ENCODE measurements at places on chromosomes 3 and 15.
A peak's percentile ranks its signal among the peaks of the same experiment; 100 is the strongest.

DNA sequence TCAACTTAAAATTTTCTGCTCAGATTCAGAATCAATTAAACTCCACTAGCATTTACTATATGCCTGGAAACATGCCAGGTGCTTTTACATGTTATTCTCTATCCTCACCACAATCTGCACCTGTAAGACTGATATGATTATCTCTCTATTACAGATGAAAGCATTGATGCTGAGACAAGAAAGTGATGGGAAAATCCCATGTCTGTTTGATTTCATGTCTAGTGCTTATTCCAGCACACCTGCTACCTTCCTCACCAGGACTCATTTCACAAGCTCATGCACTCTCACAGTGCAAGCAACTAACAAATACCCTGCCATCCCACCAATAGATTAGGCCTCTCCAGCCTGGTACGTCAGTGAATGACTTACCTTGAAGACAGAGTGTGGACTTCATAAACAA lies 25.0 kb upstream of the BCL6 start:
- DNase-seq: no peak

DNA sequence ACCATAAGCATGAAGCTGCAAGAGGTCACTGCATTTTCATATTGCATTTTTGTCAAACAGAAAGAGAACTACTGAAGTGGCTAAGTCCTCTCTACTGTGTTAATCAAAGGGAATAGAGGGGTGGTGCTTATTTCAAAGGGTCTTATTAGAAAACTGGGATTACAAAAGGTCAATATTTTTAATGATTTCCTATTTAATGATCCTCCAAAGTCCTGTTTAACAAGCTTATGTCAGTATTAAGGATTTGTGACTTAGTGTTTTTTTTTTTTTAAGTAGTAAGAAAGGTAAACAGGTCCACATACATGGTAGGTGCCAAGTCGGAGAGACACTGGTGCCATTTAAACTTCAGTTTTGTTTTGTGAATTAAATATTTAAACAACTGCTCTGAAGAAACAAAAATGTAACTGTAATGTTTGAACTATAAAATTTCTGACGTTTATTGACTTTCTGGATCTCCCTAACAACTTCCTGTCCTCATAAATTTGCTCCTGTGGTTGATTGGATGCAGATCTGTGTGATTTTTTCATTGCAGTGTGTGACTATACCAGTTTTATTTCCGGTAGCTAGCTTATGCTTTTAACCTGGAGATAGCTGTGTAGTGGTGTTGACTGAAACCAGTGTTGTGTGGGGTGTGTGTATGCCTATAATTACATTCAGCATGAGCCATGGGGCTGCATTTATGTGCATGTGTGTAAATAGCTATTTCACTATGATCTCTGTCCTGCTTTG lies 8.6 kb upstream of the CACNA1D start:
- no peak for DNase-seq

DNA sequence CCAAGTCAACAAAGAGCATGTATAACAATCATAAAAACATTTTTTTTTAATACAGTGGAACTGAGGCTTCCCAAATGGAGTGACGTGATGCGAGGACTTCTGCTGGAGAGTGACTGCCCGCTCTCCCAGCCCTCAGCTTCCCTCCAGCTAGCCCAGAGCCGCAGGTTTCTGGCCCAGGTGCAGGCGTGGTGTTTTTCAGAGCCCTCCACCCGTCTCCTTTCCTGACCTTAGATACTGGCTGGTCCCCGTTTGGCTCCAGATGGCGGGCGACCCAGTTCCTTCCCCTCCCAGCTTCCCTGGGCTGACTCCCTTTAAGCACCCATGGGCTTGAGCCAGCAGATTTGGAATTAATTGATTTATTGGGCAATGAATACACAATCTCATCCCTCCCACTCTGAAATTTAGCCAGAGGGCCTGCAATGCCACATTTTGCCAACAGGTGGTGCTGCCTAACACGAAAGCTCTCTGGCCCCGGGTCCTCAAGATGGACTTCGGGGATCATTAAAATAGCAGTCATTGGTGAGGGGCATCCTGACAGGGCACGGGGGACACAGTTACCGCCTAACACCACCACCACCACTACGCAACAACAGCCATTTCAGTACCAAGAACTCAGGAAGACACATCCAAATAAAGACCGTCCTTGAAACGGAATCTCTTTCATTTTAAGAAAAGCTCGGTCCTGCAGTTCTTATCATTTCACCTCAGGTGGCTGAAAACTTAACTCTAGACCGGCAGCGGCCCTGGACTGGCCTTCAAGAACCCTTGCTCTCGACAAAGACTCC lies 47.5 kb upstream of the MUC4 start:
- peak; percentile 85 for DNase-seq

- DNase-seq: no peak
These were observed 282.3 kb upstream of the NECTIN3 start for GRCh38 chr3:110789315-110789714.

DNA sequence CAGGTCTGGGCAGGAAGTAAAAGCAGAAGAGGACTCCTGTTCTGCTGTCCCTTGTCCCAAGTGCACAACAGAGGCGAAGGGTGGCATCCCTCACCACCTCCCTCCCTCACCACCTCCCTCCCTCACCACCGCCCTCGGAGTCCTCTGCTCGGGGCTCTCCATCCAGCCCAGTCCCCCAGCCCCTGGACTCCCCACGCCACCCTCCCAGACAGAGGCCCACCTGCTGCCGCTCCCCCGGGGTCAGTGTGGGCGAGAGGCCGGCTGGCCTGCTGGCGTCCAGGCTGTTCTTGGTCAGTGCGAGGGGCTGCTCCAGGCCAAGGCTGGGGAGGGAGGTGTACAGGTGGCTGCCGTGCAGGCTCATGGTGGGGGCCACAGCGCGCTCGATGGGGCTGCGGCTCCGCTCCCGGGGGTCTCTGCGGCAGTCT lies 79.1 kb downstream of the VGLL4 start:
- no peak for DNase-seq

All from trophoblast cell (in vitro differentiated cells and primary cell).